Left lung (tissue), 14 donors: ENCODE measurements at places on chromosomes 1 and 21.

GRCh38 chr1:65668368-65668767 lies 124.3 kb upstream of the PDE4B start:
- DNase-seq = no peak

DNA sequence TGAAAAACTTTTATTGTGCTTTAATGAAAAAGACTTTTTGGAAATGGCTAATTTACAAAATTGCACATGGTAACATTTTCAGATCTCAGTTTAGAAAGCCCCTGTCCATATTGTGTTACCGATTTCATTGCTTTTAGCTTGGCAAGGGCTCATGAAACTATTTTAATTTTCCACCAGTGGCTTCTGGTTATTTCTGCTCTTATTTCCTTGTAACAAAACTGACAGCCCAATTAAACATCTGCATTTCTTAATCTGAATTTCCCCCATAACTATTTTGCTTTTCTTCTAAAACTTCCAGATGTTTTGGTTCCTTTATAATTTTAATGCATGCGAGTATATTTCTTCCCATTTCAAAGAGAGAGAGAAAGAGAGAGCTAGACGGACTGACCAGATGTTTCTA lies 264.8 kb downstream of the PTPRC start:
- no peak for DNase-seq

- DNase-seq = no peak
Observed at GRCh38 chr1:77375990-77376389, 94.2 kb downstream of the AK5 start.

- no peak for DNase-seq
Observed at GRCh38 chr1:206557636-206558473, 50.5 kb downstream of the RASSF5 start.

DNA sequence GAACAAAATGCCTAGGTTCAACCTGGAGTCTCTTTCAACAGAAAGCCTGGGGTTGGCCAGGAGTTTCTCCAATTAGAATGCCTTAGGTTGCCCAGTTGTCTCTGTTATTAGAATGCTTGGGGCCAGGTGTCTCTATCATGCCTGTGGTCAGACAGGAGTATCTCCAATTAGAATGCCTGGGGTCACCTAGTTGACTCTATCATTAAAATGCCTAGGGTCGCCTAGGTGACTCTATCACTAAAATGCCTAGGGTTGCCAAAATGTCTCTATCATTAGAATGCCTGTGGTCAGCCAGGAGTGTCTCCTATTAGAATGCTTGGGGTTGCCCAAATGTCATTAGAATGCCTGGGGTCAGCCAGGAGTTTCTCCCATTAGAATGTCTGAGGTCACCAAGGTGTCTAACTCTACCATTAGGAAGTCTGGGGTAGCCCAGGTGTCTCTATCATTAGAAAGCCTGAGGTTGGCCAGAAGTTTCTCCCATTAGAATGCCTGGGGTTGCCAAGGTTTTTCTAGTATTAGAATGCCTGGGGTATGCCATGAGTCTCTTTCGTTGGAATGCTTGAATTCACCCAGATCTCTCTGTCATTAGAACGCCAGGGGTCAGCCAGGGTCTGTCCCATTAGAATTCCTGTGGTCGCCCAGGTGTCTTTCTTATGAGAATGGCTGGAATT lies 57.9 kb downstream of the RNF187 start:
- no peak for DNase-seq

DNA sequence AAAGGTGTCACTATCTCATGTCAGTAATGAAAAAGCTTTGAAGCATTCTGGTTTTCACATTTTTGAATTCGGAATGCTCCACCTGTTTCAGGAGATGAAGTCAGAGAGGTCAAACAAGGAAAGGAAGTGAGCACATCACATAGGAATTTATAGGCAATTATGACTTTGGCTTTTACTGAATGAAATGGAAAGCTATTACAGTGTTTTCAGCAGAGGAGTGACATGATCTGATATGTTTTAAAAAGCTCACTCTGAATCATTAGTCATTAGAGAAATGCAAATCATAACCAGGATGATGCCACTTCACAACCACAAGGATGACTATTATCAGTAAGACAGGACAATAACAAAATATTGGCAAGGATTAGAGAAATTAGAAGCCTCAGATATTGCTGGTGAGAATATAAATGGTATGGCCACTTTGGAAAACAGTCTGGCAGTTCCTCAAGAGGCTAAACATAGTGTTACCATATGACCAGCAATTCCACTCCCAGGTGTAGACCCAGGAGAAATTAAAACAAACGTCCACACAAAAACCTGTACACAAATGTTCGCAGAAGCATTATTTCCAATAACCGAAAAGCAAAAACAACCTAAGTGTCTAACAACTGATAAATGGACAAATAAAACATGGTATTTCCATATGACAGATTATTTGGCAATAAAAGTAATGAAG lies 7.5 kb downstream of the TAF1A start:
- DNase-seq = no peak
